ENCODE measurements at places on chromosomes 16 and 17. TPM values are rescaled to one million over a fixed set of nuclear protein-coding genes. Genes with fewer than 3 reads are reported as not detected.

The SLC13A2 gene
- total RNA-seq: 0.12 TPM

The CA7 gene
- total RNA-seq: not detected

The CCL2 gene
- 10.8 TPM for total RNA-seq

The ZSCAN10 gene
- total RNA-seq: not detected

The CLEC19A gene
- 0.08 TPM for total RNA-seq

The USP6 gene
- total RNA-seq: 0.02 TPM

The HOXB6 gene
- 4.0 TPM for total RNA-seq

The TM4SF5 gene
- total RNA-seq: 0.77 TPM

The MARVELD3 gene
- 0.22 TPM for total RNA-seq

The CD300E gene
- not detected for total RNA-seq

The TP53TG3B gene
- total RNA-seq: not detected

The ERN1 gene
- 3.0 TPM for total RNA-seq

The NPIPB13 gene
- 3.4 TPM for total RNA-seq

The CBX8 gene
- total RNA-seq: 13.2 TPM

The KRT12 gene
- total RNA-seq: not detected

The CNGB1 gene
- 0.06 TPM for total RNA-seq

The TMIGD1 gene
- not detected for total RNA-seq

The KRT35 gene
- total RNA-seq: not detected

The CA4 gene
- total RNA-seq: not detected

The CACNG1 gene
- 0.07 TPM for total RNA-seq

The PRSS22 gene
- total RNA-seq: 0.62 TPM

The ZNF200 gene
- total RNA-seq: 8.4 TPM

The ACE gene
- total RNA-seq: 3.4 TPM

The ZNF624 gene
- total RNA-seq: 0.98 TPM

The TOP2A gene
- 230 TPM for total RNA-seq

The FKBP10 gene
- total RNA-seq: 95.5 TPM

The MYH13 gene
- not detected for total RNA-seq

The CTRB1 gene
- total RNA-seq: not detected

All from A549 treated with dexamethasone at 1 μM for 4 hours (cell line).